ENCODE measurements at places on chromosomes 1 and 21. TPM values are rescaled to one million over a fixed set of nuclear protein-coding genes. Genes with fewer than 3 reads are reported as not detected.

DNA sequence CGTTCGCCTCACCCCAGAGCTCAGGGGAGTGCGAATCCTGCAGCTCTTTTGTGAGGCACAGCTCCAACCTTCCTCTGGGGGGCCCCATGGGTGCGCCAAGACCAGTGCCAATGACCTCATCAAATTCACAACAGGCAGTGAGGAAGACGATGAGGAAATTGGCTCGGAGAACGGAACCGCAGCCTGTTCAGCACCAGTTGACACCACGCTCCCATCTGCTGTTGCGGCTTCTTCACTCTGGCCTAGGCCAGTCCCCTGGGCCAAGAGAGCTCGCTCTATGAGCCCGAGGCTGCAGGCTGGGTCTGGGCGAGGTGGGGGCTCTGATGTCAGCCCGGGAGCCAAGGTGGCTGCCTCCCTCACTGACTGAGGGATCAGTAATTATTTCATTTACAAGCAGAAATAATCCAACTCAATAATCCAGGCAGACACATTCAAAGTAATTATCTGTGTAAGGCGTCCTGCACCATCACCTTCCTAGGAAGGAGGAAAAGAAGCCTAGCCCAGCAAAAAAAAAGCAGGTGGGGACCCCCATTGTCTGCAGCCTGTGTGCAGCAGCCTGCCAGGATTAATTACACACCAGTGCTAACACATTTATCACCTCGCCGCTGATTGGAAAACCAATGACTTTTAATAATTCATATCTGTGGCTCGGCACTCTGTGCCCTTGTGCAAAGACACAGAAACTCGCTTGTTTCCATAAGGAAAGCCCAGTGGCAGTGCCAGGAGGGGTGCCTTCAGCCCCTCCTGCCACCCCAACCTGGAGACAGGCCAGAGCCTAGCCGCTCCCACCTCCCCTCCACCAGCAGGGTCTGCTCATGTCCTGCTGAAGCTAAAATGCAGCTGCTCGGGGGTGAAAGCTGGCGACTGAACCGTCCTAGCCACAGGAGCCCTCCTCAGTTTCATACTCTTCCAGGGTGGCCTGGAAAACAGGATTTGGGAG lies 1.9 kb downstream of the PLEKHA6 start:
- peaks cover 16% of the 10 kb centered on the region for H3K27me3 ChIP-seq
- H3K4me3 ChIP-seq = no peak overlapping the region
- H3K4me1 ChIP-seq = peaks cover 3% of the 10 kb centered on the region
- H3K27ac ChIP-seq = no peak overlapping the region

GRCh38 chr1:100400404-100400803 lies 48.1 kb downstream of the CDC14A start:
- DNase-seq = no peak
- H3K27me3 ChIP-seq = no peaks in the 10 kb centered on the region

DNA sequence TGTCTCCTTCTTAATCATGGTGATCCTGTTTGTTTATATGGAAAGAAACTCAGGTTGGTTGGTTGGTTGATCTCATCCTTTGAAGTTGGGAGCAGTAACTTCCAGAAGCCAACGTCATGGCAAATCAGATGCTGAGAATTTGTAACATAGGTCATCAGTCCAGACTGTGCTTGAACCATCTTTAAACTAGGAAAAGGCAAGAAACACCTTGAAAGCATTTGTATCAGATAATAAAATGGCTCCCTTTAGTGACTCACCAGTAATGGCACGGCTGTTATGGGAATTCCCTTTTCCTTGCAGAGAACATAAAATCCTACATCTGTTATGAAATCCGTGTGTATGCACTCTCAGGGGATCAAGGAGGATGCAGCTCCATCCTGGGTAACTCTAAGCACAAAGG lies 58.1 kb downstream of the SERBP1 start:
- H3K27me3 ChIP-seq = no peaks in the 10 kb centered on the region
- peaks cover 4% of the 10 kb centered on the region for H3K4me1 ChIP-seq
- DNase-seq = no peak
- H3K4me3 ChIP-seq = no peak overlapping the region
- peaks cover 36% of the 10 kb centered on the region for H3K36me3 ChIP-seq

Gene CFHR4
- total RNA-seq = not detected
